Activated CD4-positive, alpha-beta T cell treated with anti-CD3 and anti-CD28 coated beads for 4 hours (primary cell): ENCODE measurements at places on chromosomes 2 and 18.

GRCh38 chr2:113910967-113911678, 21.2 kb downstream of the ACTR3 start:
- no peak for DNase-seq

- no peak for DNase-seq
These were observed 278.4 kb downstream of the TMX3 start for GRCh38 chr18:68436485-68436884.

DNA sequence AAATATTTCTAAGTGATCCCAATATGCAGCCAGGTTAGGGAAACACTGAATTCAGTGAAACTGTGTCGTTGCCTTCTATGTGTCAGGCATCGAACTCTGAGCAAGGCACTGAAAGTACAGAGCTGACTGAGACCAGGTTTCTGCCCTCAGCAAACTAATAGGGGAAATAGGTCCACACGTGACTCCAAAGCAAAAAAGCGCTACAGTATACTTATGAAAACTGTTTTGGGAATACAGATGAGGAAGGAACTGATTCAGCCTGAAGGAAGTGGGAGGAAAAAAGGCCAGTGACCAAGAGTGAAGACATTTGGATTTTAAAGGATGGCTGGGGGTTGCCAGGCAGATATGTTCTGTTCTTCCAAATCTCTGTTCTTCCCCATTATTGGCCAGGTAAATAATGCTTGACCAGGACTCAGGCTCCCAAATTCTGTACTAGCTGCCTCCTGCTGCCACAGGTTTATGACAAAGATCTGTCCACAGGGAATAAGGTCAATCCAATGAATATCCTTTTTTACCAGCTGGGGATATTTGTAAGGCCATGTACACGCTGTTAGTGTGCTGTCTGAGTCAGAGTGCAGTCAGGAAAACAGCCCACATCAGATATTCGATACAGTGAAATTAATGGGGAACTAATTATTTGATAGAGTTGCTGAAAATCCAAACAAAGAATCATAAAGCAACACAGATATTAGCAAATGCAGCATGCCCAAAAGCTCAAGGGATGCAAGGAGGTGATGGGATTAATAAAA, 24.5 kb upstream of the INPP4A start:
- no peak for DNase-seq

- no peak for DNase-seq
These were observed 5.4 kb downstream of the METTL21A start for GRCh38 chr2:207619764-207620203.

DNA sequence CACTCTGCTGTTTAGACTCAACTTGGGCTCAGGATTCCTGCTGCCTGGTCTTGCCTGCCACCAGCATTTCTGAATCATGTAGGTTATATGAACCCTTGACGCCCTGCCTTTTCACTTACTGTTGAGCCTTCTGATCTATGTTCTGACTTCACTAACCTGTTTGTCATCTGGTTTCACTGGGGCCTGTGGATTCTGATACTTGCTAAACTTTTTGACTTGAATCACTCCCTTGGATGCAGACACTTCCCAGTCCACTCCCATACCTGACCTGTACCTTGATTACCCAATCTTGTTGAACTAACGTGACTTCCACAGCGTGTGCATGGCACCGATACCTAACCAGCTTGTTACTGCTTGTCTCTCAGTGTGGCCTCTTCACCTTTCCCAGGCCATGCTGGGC, 35.6 kb upstream of the SPAG16 start:
- DNase-seq = no peak

DNA sequence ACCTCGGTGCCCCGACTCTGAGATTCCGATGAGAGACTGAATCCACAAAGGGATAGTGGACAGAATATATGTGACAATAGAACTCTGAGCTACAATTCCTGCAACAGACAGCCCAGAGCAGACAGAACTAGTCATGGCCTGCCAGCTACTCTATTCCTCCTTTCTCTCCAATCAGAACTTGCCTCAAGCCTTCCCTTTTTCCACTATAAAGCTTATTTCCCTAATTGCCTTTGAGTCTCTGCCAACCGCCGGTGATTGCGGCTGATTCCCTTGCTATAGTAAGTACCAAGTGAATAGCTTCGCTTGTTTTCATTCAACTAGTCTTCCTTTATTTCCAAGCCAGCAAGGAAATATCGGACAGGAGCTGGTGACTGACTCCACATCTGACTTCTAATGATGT, 96.8 kb downstream of the DSC3 start:
- no peak for DNase-seq

- no peak for DNase-seq
These were observed 145.1 kb upstream of the CDH19 start for GRCh38 chr18:66749030-66749429.

- no peak for DNase-seq
These were observed 59.1 kb downstream of the ZEB2 start for GRCh38 chr2:144460727-144461307.

DNA sequence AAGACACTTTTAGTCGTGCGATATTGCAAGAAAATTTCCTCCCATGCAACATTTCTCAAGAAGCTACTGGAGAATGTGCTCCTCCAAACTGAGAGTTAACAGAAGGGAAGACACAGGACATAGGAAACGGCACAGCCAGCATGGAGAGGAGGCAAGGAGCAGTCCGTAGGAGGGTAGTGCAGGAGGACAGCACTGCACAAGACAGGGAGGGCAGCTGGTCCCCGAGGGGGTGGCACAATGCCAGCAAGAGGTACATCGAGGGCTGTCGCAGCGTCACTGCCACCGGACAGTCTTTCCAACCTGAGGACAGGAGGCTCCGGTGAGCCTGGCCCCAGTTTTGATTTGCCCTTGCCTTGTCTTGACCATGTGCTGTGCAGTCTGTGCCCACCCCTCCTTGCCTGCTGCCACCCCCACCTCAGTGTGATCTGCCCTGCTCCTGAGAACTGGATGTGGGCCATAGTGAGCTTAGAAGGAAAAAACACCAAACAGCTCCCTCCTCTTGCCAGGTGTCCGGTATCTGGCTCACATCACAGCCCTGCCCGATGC, 81.6 kb upstream of the LAPTM4A start:
- DNase-seq = no peak

- no peak for DNase-seq
These were observed 528.0 kb downstream of the STK39 start for GRCh38 chr2:167719410-167719809.

GRCh38 chr18:46071653-46072375, at the start of gene PSTPIP2:
PSTPIP2 (minus strand) TSS chr18:46072260; CDS start chr18:46072188, 72 bp downstream.
- DNase-seq = peak; percentile 72

GRCh38 chr2:159279700-159280099, 6.8 kb downstream of the WDSUB1 start:
- DNase-seq = no peak

GRCh38 chr2:223220658-223220925, 168.6 kb downstream of the KCNE4 start:
- DNase-seq = no peak

DNA sequence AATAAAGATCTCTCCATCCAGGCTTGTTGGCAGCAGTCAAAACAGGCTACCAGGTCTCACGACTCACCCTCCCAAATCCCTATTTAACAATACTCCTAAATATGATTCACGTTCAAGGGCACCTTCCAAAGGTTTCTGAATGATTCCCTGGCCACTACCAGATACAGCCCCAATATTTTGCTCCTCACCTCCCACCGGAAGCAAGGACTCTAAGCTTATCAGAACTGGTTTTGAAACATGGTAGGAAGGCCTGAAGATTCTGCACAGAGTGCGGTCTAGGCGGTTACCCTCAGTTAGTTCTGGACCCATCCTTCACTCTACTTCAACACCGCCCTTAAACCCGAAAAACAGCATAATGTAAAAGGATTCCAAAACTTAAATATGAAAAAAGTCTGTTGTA, 5.2 kb downstream of the PPP4R1 start:
- no peak for DNase-seq

DNA sequence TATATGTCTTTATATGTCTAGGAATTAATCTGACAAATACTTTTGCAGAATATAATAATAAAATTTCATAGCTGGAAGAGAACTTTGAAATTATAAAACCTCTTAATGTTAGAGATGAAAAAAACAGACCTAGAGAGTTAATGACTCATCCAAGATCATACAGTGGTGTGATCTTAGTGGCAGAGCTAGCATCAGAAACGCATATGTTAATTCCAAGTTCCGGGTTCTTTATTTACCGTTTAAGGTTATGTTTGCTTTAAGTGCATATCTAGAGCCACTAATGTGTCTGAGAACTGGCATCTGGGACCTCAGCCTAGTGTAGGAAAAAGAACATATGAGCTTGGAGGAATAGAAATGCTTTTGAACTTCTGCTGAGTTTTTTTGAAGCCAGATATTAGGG, 24.3 kb downstream of the CERS6 start:
- DNase-seq = no peak

- DNase-seq = no peak
These were observed 66.5 kb downstream of the RHBDD1 start for GRCh38 chr2:226902041-226902966.

DNA sequence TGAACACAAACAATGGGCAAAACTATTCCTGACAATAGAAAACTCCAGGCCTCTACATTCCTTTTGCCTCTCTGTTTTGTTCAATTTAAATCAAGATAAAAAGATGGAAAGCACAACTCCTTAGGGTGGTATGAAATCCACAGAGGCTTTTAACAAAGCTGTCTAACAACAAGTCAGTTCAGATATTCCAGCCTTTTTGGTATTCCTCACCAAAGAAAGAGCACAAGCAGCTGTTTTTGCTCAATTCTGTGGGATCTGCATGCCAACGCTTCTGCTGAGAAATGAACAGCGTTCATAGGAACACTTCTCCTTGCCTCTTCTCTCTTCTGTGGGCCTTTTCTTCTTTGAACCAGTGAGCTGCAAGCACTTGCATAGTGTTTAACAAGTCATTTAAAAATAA, 411.6 kb upstream of the TCF4 start:
- no peak for DNase-seq

- no peak for DNase-seq
These were observed 28.3 kb upstream of the ITGB6 start for GRCh38 chr2:160228141-160228917.

DNA sequence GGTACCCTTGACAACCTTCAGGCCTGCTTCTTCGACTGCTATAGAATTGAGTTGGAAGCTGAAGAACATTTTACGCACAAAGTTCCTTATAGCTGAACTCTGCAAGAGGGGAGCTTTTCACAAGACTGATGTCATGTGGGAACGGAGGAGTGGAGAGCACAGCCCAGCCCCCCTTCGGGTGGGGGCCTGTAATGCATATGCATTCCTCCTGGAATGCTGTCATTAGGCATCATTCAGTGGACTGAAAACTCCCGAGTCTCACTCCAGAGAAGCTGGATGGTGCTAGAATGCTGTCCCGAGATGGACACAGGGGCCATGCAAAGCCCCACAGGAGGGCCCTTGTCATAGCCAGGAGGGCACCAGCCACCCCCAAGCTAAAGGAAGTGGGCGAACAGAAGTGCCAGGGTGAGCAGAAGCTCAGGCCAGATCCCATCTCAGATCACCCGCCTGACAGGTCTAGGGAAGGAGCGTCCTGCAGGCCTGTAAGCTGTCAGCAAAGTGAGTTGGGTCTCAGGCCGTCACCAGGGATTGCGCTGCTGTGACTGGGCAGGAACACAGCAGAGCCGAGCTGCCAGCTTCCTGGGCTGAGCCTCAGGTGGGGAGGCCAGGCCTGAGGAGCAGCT, 43.8 kb upstream of the RBM44 start:
- no peak for DNase-seq

DNA sequence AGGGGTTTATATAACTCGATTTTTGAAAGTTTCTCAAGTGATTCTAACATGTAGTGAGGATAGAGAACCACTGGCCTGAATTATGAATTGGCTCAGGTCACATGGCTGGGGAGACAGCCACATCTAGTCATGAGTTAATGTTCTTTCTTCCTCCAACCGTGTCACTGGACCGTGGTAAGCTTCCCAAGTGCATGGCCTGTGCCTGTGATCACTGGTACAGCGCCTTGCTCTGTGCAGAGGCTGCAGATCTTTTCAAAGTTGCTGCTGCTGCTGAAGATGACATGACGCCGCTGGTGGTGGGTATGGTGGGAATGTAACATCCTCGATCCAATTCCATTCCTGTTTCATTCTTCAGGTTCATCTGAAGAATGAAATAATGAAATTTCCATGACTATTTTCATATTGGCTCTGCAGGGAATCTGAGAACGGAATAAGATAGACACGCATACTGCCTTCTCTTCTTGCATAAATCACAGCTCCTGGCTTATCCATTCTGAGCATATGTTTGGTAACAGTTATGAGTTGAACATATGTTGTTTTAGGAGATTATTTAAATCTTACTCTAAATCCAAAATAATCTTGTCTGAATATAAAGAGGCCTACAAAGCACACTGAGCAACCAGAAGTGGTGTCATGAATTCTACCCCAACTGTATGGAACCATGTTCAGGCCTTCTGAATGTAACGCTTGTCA, 100.5 kb upstream of the THSD7B start:
- no peak for DNase-seq

DNA sequence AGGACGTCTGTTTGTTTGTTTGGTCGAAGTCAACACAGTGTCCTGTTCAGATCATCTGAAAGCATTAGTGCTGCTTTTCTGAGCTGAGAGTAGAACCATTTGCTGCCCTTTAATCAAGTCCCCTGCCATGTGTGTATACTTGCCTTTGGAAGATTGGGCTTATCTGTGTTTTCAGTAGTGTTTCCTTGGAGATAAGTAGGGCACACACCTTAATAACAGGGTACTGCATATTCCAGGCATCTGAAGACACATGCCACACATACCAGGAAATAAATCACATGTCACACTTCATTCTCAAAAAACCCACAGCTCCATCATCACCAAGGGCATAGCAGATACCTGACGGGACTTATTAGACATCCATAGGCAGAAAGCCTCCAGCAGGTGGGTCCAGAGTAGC, 157.4 kb downstream of the SOX11 start:
- DNase-seq = no peak

- no peak for DNase-seq
These were observed 31.9 kb downstream of the GAD1 start for GRCh38 chr2:170848587-170848986.

DNA sequence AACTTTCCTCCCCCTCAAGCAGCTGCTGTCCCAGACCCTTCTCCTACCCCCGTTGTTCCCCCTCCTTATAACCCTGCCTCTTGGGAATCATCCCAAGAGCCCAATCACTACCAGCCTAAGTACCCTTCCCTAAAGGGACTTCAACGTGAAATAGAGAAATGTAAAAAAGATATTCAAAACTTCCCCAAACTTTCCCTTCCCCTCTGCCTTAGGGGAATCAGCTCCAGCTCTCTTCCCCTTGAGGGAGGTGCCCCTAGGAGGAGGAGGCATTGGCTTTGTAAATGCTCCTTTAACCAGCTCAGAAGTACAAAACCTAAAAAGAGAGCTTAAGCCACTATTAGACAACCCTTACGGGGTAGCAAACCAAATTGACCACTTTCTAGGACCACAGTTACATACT, 10.6 kb upstream of the SAP130 start:
- DNase-seq = no peak

DNA sequence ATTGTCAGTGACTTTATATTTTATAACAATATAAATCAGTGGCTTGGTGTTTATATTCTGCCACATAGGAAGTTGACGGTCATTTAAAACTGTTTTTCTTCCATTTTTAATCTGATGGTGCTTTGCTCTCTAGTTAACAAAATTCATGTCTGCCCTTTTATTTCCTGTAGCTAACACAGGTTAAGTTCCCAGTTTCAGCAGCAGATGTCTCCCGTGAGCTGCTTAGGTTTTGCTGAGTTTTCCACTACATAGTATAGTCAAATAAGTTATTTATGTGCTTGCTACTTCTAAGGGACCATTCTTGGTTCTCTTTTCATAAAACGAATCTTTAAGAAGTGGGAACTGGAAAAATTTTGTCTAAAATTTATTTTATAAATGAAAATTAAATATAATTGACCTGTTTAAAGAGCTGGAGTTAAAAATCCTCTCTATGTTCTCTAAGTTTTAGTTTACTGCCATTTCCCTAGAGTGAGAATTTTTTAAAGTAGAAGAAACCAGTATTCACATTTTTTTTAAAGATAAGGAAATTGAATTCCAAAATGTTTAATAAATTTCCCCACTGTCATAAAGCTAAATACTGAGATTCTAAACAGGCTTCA, 20.6 kb downstream of the HTR2B start:
- peak; percentile 36 for DNase-seq
